Renal cortical epithelial cell (primary cell): ENCODE measurements at places on chromosomes 11 and 22. TPM values are rescaled to one million over a fixed set of nuclear protein-coding genes. Genes with fewer than 3 reads are reported as not detected.

DNA sequence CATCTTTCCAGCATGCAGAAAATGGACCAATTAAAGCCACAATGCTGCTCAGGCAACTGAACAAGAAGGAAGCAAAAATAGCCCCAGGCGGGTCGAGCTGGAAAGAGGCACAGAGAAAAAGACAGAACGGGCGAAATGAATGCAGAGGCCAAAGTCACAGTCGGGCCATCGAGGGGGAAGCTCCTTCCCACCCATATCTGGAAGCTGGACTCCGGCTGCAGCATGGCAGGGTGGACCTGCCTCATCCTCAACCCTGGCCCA, 58.6 kb upstream of the PRDM11 start:
- no peak for DNase-seq

The OR5A1 gene
- not detected in 2 replicates for total RNA-seq

- no peak for DNase-seq
These were observed 44.4 kb downstream of the CHRDL2 start for GRCh38 chr11:74686792-74687191.

DNA sequence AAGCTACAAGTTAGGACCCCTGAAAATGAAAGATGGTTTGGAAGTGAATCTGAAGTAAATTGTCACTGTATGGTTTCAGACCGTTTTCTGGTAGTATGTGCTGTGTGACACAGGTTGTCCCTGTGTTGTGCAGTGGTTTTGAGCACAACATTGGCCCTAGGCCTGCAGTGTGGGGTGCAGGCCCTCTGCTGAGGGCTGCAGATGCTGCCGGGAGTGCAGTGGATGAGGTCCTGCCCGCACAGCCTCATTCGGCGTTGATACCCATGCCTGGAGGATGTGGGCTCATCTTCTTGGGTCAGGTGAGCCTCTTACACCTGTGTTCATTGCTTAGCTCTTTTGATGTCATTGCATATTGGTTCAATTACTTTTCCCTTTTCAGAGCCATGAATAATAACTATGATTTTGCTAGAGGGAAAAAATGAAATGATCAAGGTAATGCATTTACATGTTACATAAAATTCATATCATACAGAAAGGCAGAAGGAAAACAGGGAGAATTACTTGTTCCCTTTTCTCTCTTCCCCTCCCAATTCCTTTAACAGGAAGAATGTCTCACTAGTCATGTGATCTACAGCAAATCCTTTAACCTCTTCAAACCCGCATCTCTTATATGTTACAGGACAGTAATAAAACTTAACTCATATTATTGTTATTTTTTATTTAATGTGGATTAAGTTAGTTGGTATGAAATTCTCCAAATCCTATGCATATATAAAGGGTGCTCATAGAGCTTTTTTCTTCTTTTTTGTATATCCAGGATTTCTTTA, 48.7 kb downstream of the PTPRJ start:
- no peak for DNase-seq

GRCh38 chr11:4164884-4165590, 70.4 kb downstream of the RRM1 start:
- DNase-seq, result no peak

- DNase-seq, result no peak
These were observed 9.1 kb upstream of the MICAL2 start for GRCh38 chr11:12101318-12101717.

GRCh38 chr22:50317178-50317577, 9.6 kb downstream of the DENND6B start:
- no peak for DNase-seq

The IGLL1 gene
- total RNA-seq, result not detected in 2 replicates

The SNX32 gene
- 0.40 TPM in 1 of 2 replicates, not detected in the other for total RNA-seq

DNA sequence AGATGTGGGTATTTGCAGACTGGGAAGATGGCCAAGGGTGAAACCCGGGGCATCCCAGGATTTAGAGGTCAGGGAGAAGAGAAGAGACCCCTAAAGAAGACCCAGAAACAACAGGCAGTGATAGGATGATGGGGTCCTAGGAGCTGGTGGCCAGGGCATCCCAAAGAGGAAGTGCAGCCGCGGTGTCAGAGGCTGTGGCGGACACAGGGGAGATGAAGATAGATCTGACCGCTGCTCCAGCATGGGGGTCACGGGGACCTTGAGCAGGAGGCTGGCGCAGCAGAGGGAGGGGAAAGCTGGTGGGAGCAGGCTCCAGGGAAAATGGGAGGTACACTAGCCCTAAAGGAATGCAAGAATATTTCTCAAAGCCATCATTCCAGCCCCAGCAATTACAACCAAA, 47.3 kb downstream of the CTTN start:
- no peak for DNase-seq
